ENCODE measurements at places on chromosomes 4 and X.

DNA sequence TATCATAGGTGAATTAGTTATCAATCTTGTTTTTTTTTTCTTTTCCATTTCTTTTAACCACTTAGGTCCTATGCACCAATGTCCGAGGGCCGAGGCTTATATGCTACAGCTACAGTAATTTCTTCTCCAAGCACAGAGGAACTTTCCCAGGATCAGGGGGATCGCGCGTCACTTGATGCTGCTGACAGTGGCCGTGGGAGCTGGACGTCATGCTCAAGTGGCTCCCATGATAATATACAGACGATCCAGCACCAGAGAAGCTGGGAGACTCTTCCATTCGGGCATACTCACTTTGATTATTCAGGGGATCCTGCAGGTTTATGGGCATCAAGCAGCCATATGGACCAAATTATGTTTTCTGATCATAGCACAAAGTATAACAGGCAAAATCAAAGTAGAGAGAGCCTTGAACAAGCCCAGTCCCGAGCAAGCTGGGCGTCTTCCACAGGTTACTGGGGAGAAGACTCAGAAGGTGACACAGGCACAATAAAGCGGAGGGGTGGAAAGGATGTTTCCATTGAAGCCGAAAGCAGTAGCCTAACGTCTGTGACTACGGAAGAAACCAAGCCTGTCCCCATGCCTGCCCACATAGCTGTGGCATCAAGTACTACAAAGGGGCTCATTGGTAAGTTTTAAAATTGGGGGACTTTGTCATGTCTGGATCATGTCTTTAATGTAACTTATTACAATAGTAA lies 250.7 kb downstream of the RAPGEF2 start:
- no peak for DNase-seq

DNA sequence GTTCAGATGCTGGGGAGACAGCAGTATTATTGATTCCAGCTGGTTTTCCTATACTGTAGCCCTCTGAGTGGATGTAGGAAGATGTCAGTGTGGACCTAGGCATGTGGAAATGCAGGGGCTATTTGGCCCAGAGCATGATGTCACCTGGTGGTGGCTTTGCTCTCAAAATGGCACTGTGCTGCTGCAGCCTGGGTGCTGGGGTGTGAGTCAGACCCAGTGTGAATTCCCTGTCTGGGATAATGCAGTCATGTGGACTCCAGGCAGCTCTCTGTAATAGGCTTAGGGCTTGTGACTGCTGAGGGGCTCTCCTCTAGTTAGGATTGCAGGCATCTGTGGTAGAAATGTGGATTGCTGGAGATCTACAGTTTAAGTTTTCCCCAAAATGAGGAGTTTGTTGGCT lies 70.7 kb downstream of the DCAF8L2 start:
- DNase-seq: no peak

- DNase-seq: no peak
These were observed 173.7 kb downstream of the VSIG4 start for GRCh38 chrX:65866146-65866545.

GRCh38 chrX:48720577-48721250 lies 24.2 kb downstream of the SUV39H1 start:
- DNase-seq: no peak

- DNase-seq: no peak
These were observed 4.0 kb downstream of the TRPC5 start for GRCh38 chrX:112078606-112079005.

All from Ammon's horn (tissue), 1 donor.